Stimulated activated CD8-positive, alpha-beta memory T cell treated with anti-CD3 and anti-CD28 coated beads, Interleukin-15, amount 100 ng/mL, for 24 hours (primary cell): ENCODE measurements at places on chromosomes 1 and 21.

GRCh38 chr1:59775480-59775879 lies 39.3 kb upstream of the HOOK1 start:
- DNase-seq = no peak

GRCh38 chr1:55990007-55990406 lies 589.4 kb downstream of the PLPP3 start:
- DNase-seq = no peak

- DNase-seq = no peak
Measured at GRCh38 chr1:152946248-152946647, 758 bp upstream of the SPRR5 start.

- DNase-seq = no peak
Measured at GRCh38 chr1:218836264-218836663, 337.4 kb upstream of the LYPLAL1 start.

GRCh38 chr1:168480997-168481396 lies 62.8 kb downstream of the XCL2 start:
- DNase-seq = no peak

GRCh38 chr1:40313958-40314720 lies 2.9 kb downstream of the COL9A2 start:
- no peak for DNase-seq

DNA sequence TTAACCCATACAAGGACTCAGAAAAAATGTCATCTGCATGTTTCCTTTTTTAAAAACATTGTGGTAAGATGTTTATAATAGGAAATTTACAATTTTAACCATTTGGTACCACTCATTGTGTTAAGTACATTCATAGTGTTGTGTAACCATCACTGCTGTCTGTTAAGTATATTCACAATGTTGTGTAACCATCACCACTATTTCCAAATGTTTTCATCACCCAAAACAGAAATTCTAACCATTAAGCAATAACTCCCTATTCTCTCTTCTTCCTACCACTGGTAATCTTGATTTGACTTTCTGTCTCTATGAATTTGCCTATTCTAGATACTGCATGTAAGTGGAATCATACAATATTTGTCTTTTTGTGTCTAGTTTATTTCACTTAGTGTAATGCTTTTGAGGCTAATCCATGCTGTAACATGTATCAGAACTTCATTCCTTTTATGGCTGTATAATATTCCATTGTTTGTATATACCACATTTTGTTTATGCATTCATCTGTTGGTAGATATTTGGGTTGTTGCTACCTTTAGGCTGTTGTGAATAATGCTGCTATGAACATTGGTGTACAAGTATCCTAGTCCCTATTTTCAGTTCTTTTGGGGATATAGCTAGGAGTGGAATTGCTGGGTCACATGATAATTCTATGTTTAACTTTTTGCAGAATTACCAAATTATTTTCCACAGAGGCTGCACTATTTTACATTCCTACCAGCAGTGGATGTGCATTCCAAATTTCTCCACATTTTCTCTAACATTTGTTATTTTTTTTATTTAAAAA lies 14.1 kb downstream of the HIPK1 start:
- DNase-seq = no peak

GRCh38 chr1:7973086-7973485 lies 11.6 kb downstream of the PARK7 start:
- DNase-seq = no peak

GRCh38 chr1:62407398-62408009 lies 29.3 kb upstream of the USP1 start:
- DNase-seq = no peak

DNA sequence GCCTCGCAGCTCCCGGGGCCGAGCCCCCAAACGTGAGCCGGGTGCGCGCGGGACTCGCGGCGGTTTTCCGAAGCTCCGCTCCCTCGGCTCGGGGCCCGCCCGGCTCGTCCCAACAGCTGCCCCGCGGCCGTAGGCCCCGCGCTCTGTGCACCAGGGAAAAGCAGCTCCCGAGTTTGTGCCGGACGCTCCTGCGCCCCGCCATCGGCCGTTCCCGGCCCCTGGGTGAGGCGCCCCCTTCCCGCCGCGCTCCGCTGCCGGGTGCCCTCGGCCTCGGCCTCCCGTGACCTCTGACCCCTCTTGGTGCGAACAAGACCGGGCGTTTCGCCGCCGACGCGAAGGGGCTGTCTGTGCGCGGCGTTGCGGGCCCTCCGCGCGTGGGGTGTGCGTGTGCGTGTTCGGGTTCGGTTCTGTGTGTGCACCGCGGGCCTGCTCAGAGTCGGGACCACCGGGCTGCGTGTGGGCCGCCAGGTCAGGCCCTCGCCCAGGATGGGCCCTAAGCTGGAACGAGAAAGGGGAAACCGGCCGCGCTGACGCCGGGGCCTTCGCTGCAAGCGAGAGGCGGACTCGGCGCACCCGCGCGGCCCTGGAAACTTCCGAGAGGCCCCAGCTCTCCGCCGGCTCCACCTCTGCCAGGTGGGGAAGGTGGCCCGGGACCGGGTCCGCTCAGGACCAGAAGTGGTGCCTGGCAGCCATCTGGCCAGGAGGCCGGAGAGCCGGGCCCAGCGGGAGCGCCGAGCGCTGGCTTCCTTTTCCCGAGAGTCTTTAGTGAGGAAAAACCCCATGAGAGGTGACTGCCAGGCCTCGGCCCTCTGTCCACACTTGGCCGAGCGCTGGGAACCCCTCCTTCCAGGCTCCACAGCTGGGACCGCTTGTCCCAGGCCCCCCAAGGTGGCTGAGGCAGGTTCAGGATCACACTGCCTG lies 1.9 kb downstream of the PRDM16 start:
- DNase-seq = no peak
